Body of pancreas (tissue), 4 donors: ENCODE measurements at places on chromosomes 3 and 15. TPM values are rescaled to one million over a fixed set of nuclear protein-coding genes. Genes with fewer than 3 reads are reported as not detected.
A peak's percentile ranks its signal among the peaks of the same experiment; 100 is the strongest.

- H3K4me3 ChIP-seq, result no peak overlapping the region
- no peak for DNase-seq
- no peaks in the 10 kb centered on the region for H3K36me3 ChIP-seq
- no peaks in the 10 kb centered on the region for H3K27me3 ChIP-seq
Measured at GRCh38 chr15:83199288-83199687, 8.3 kb downstream of the HDGFL3 start.

DNA sequence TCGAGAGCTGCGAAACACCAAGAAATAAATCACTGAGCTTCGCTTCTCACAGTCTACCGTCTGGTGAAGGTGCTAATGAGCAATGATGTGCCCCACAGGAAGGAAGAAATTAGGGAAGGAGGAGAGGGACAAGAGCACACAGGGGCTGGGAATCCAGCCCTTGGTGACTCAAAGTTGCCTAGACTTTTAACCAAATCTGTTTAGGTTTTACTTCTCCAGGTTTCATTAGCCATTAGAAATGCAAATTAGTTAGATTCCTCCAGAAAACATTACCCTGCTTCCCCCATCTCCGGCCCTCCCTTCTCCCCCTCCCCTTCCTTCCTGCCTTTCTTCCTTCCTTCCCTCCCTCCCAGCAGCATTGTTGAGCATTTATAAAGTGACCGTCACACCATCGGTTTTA, 59.3 kb upstream of the UBE2E1 start:
- H3K27ac ChIP-seq, result no peak overlapping the region
- no peak overlapping the region for H3K4me3 ChIP-seq
- H3K27me3 ChIP-seq, result no peaks in the 10 kb centered on the region

DNA sequence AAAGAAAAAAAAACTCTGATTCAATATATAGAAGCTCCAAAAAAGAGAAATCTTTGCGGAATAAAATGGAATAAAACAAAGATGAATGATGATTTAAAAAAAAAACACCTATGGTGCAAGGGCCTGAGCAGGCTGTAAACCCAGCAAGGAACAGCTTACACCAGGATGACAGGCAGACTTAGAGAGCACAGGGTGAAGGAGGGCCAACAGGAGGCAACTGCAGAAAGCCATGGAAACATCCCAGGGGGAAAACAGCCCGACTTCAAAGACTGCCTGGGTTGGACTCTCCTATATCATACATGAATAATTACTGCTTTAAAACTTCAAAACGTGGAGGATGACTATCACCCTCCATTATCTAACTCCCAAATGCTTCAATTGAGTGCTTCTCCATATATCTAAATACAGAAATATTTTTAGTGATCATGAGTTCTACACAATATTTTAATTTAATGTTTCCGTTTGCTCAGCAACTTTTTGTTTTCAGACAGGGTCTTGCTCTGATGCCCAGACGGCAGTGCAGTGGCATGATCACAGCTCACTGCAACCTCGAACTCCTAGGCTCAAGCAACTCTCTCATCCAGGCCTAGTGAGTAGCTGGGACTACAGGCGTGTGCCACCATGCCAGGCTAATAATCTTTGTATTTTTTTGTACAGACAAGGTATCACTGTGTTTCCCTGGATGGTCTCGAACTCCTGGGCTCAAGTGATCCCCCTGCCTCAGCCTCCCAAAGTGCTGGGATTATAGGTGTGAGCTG, 456.2 kb downstream of the TBL1XR1 start:
- no peaks in the 10 kb centered on the region for H3K27me3 ChIP-seq
- DNase-seq, result no peak
- no peaks in the 10 kb centered on the region for H3K36me3 ChIP-seq

FSD2 gene
- total RNA-seq, result not detected

UACA gene
- total RNA-seq, result 27.2 TPM

DNA sequence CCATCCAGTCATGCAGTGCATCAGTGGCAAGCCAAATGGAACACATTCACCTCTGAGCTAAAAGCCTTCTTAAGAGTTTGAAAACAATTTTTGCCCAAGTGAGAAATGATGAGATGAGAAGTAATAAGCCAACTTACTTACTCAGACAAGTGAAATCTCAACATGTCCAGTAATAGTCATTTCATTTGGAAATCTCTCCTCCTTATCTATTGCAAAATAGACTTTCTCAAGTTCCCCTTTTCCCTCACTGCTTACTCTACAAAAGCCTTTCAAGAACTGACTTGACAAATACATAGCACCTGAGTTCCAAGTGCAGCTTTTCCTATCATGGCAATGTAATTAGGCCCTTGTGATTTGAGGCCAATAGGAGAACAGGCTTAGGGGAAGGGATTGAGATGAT, 282.3 kb downstream of the SLC9A9 start:
- no peak overlapping the region for H3K27ac ChIP-seq
- no peaks in the 10 kb centered on the region for H3K4me1 ChIP-seq
- no peaks in the 10 kb centered on the region for H3K36me3 ChIP-seq

CACNA2D3 gene
- total RNA-seq, result not detected

DNA sequence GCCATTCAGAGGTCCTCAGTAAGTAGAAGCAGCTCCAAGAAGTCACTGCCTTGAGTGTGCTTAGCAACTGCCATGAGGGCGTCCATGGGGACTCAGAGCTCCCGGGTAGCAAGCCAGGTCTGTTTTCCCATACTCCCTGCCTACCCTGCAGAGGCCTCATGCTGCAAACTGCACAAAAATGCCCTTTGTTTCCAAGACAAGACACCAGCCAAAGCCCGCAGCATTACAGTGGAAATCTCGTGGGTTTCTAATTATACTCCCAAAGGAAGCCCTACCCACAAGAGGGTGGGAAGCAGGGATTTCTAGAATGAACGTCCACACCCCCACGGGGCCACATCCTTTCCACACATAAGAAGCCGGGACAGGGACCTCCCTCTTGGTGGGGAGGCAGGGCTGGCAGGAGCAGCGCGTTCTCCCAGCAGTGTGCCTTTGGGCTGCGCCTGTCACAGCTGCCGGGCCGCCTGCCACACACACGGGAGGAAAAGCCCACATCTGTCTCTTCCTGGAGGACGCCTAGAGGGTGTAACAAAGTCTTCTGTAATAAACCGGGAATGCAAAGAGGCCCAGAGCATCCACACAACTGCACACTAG, 31.1 kb downstream of the FAM174B start:
- H3K4me1 ChIP-seq, result peaks cover 63% of the 10 kb centered on the region
- H3K27me3 ChIP-seq, result no peaks in the 10 kb centered on the region
- no peaks in the 10 kb centered on the region for H3K36me3 ChIP-seq
- peak overlapping the region; percentile 66 for H3K27ac ChIP-seq
- no peak overlapping the region for H3K4me3 ChIP-seq
- DNase-seq, result peak; percentile 56

LTF gene
- 8.8 TPM for total RNA-seq

SLC22A13 gene
- total RNA-seq, result 0.52 TPM

KIF7 gene
- 3.0 TPM for total RNA-seq

OSTN gene
- total RNA-seq, result not detected

DNA sequence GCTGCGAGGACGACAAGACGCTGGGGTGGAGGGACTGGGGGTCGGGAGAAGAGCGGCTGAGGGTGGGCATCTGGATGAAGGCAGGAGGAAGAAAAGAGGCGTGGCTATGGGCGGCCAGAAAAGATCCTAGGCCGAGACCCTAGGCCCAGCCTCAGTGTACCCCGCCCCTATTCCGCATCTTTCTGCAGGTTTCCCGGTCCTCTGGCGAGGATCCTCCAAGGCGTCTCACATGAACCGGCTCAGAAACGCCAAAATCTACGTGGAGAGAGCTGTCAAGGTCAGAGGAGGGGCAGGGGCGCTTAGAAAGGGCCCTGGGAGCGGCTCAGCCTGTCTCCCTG, 340 bp downstream of the TTLL3 start:
- no peaks in the 10 kb centered on the region for H3K36me3 ChIP-seq
- no peak for DNase-seq
- H3K4me3 ChIP-seq, result peak overlapping the region; percentile 50
- H3K4me1 ChIP-seq, result peaks cover 21% of the 10 kb centered on the region

DNA sequence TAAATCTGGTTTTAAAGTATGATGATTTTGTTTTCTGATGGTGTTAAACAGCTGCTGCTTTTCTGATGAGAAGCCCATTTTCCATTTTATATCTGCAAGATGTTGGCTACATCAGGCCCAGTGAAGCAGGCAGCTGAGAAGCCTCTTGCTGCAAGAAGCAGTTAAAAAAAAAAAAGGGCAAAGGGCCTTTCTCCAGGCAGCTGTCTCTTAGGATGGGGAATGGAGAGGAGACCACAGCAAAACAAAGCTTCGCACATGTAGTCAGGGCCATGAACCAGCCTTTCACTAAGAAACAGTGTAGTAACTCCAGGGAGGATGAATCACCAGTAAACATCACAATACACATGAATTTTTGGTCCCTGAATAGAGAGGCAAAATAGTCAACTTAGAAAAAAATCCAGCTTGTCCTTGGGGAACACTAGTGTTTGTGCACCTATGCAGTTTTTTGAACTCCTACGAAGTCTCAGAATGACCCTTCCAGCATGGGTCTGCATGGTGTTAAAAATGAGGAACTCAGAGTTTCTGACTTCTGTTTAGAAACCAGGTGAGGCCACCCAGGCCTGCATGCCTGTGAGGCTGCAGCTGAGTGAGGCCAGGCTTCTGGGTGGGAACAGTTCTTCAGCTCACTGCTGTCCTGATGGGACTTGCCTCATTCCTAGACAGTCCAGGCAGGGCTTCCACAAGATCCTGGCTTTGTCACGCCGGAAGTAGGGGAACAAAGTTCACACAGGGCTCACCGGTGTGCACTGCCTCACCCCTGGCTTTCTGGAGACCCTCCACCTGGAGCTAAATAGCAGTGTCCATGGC, 518.7 kb downstream of the MCTP2 start:
- no peaks in the 10 kb centered on the region for H3K36me3 ChIP-seq
- no peaks in the 10 kb centered on the region for H3K4me1 ChIP-seq
- no peak overlapping the region for H3K27ac ChIP-seq

DNA sequence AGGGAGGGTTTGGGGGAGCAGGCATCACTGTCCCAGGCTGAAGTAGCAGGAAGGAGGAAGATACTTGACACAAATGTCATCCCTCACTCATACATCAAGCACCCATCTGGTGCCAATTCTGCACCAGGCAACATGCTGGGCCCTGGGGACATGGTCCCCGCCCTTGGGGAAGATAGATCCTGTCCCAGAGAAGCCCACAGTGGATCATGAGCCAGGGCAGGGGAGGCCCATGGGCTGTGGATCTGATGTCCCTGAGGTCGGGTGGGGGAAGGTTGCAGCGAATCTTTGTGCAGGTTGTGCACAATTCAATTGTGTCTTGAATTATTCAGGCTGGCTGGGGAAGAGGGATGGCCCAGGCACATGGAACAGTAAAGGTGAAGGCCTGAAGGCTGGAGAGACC, 6.4 kb upstream of the CCDC33 start:
- H3K4me3 ChIP-seq, result no peak overlapping the region
- DNase-seq, result no peak
- H3K27me3 ChIP-seq, result no peaks in the 10 kb centered on the region
- no peaks in the 10 kb centered on the region for H3K36me3 ChIP-seq

- H3K4me3 ChIP-seq, result no peak overlapping the region
- DNase-seq, result no peak
- no peaks in the 10 kb centered on the region for H3K36me3 ChIP-seq
- no peak overlapping the region for H3K27ac ChIP-seq
- H3K27me3 ChIP-seq, result no peaks in the 10 kb centered on the region
Measured at GRCh38 chr3:52420388-52420787, 24.5 kb downstream of the SEMA3G start.

MYL3 gene
- not detected for total RNA-seq

DNA sequence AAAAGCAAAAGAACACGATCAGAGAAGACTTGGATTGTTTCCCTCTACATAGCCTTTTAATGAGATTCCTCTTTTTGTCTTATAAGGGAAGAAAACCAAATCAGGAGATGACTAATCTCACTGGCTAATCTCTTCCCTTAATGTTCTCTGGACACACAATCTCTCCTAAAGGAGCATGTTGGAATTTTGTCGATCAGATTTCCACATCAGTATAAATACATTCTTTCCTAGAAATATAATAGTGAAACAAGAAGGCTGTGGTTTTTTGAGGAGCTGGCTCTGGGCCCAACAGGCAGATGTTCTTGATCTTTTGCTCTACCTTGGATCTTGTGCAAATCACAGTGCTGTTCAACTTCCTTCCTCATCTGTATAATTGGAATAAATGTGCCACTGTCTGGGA, 94.0 kb downstream of the GTPBP8 start:
- H3K36me3 ChIP-seq, result no peaks in the 10 kb centered on the region
- H3K27ac ChIP-seq, result no peak overlapping the region
- no peaks in the 10 kb centered on the region for H3K4me1 ChIP-seq

- no peaks in the 10 kb centered on the region for H3K36me3 ChIP-seq
- H3K27ac ChIP-seq, result peak overlapping the region; percentile 94
- no peaks in the 10 kb centered on the region for H3K27me3 ChIP-seq
Measured at GRCh38 chr15:92808598-92809063, 91.5 kb upstream of the CHD2 start.

ATP13A5 gene
- not detected for total RNA-seq

GRCh38 chr3:102223132-102223531, 211.7 kb upstream of the ZPLD1 start:
- no peaks in the 10 kb centered on the region for H3K36me3 ChIP-seq
- peaks cover 7% of the 10 kb centered on the region for H3K4me1 ChIP-seq
- no peaks in the 10 kb centered on the region for H3K27me3 ChIP-seq
- DNase-seq, result no peak
- no peak overlapping the region for H3K27ac ChIP-seq

GRCh38 chr3:170003881-170004356, 33.9 kb upstream of the GPR160 start:
- H3K27me3 ChIP-seq, result no peaks in the 10 kb centered on the region
- no peak for DNase-seq
- H3K4me3 ChIP-seq, result no peak overlapping the region
- no peak overlapping the region for H3K27ac ChIP-seq

CCDC13 gene
- 6.3 TPM for total RNA-seq

DNA sequence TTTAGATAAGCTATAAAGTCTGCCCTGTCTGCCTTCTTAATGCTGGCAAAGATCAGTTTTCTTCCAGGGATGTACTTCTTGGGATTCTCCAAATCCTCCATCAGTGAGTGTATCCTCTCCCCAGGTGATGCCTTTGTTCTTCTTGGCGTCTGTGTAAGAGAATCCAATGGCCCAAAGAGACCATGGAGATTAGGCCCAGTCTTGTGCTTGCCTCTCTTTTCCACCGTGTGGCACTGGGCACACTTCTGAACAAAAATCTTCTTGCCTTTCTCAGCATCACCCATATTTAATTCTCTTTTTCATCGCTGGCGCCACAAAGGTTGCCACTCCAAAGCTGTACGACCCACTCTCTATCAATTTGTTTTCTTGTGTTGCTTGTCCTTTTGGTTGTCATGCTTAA, 32.2 kb upstream of the TAMM41 start:
- DNase-seq, result no peak
- no peaks in the 10 kb centered on the region for H3K4me1 ChIP-seq

GCNT3 gene
- total RNA-seq, result 1.3 TPM

GRCh38 chr3:175208326-175208725, 349.2 kb downstream of the NAALADL2 start:
- H3K4me1 ChIP-seq, result no peaks in the 10 kb centered on the region
- H3K27me3 ChIP-seq, result no peaks in the 10 kb centered on the region
- no peak for DNase-seq
- H3K27ac ChIP-seq, result no peak overlapping the region
- no peaks in the 10 kb centered on the region for H3K36me3 ChIP-seq

SEMA5B gene
- total RNA-seq, result 1.0 TPM

LIPH gene
- total RNA-seq, result 14.8 TPM

MTFMT gene
- total RNA-seq, result 22.1 TPM

MESP2 gene
- 1.8 TPM for total RNA-seq

IL12A gene
- total RNA-seq, result 0.26 TPM
